Stimulated activated CD4-positive, alpha-beta T cell treated with anti-CD3 and anti-CD28 coated beads, Interleukin-4, amount 100 ng/mL, for 24 hours (primary cell): ENCODE measurements at places on chromosomes 11 and 22.

- no peak for DNase-seq
Measured at GRCh38 chr22:39515266-39516050, 4.9 kb upstream of the ATF4 start.

DNA sequence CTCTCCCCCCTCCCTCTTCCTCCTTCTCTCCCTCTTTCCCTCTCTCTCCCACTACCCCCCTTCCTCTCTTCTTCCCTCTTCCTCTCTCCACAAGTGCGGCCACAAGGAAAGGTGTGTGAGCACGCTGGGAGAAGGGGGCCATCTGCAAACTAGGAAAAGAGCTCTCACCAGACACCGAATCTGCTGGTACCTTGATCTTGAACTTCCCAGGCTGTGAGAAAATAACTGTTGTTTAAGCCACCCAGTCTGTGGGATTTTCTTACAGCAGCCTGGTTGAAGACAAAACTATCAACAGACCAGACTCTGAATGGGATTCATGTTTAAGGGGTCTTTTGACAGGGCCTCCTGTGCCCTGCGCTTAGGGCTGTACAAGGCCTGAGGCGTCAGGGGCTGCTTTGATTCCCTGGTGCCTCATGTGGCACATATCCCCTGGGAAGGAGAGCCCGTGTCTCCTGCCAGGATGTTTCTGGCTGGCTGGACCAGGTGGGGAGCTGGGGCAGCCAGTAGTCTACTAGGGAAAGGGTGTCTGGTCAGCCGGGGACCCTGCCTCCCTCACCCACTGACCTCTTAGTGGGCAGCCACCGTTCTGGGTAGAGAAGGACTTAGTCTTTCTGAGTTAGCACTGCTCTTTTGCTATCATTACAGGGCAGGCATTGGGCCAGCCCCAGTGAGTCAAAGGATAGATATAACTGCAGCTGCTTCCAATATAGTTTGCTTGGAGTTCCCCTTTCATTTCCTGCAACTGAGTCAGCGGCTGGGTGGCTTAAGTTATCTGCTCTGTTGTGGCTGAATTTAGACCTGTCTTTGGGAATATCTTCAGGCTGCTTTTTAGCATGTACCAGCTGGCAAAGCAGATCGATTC, 6.2 kb downstream of the PANX1 start:
- DNase-seq: peak; percentile 42

DNA sequence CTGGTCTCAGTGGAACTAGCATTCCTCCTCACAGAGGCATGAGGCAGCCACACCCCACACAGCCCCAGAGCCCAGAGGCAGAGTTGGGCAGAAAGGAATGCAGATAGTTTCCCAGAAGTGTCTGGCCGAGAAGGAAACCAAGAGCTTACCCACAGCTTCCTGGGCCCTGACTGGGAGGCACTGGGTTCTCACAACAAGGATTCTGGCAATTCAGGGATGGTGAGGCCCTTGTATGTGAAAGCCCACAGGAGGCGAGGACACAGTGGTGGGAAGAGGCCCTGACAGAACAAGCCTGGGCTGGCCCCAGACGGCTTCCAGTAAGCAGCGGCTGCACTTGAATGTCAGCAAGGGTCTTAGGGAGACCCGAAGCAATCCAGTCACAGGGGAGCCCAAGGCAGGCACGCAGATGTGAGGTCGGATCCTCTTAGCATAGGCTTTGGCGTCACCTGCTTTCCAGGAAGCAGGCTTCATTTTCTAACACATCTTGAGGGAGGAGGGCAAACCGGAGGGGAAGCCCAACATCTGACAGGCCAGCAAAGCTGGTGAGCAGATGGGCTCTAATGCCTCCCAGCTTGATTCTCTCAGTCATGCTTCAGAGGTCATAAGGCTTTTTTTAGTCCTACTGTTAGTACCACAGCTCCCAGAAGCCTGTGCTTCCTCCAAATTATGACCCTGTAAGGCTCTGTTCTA, 78.3 kb upstream of the AKIP1 start:
- DNase-seq: no peak

- DNase-seq: peak; percentile 32
Measured at GRCh38 chr11:35943713-35944502, at the start of gene LDLRAD3. TSS of gene LDLRAD3 (plus strand) at chr11:35944062. CDS start at chr11:35944099, 37 bp downstream.

GRCh38 chr11:93072229-93072914, 102.9 kb downstream of the MTNR1B start:
- DNase-seq: no peak

DNA sequence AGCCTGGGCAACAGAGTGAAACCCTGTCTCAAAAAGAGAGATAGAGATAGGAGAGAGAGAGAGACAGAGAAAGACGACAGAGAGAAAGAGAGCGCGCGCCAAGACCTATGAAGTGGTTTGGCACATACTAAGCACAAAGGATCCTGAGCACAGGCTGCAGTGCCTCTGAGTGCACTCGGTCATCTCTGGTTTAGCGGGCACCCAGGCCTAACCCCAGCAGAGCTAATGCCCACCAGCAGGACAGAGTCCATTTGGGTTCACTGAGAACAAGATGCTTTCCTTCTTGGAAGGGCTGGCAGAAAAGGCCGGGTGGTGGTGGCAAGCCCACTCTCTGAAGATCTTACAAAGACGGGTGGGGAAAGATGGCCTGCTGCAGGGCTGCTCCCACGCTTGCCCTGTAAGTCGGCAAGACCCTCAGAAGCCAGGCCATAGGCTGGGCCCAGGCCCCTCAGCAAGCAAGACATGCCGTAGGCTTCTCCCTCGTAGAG, 3.3 kb downstream of the SCARF2 start:
- no peak for DNase-seq

DNA sequence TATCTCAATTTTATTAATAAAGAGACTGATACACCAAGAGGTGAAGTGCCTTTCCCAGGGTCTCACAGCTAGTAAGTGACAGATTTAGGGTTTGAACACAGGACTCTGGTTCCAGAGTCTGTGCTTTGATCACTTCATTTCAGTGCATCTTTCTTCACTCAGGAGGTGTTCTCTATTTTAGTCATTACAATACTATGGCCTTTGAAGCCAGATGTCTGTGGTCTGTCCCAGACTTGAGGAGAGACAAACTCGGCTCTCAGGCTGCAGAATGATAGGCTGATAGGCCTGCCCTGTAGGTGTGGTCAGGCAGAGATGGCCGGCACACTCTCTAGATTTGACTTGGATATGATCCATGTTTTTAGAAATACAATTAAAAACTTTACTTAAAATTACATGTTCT, 478.5 kb upstream of the CCDC90B start:
- DNase-seq: no peak

GRCh38 chr22:23126165-23127054, 15.4 kb downstream of the RSPH14 start:
- DNase-seq: no peak

DNA sequence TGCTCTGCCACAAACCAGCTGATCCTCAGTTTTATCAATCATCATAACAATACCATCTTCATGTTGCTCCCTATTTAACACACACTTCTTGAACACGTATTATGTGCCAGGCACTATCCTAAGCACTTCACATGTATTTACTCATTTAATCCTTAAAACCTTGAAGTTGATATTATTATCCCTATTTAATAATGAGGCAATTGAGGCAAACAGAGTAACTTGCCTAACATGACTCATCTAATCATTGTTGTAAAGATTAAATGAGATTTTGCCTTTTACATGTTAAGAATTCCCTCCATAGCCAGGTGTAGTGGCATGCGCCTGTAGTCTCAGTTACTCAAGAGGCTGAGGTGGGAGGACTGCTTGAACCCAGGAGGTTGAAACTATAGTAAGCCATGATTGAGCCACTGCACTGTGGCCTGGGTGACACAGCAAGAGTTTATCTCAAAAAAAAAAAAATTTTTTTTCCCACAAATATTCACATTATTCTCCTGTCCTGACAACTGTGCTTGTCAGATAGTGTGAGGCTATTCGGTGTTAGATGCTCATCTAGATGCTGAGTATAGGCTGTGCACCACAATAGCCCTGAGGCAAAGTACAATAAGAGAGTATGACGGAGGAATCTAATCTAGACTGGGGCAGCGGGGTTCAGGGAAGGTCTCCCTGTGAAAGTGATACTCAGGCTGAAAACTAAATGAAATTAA, 13.4 kb downstream of the CKAP5 start:
- DNase-seq: no peak

DNA sequence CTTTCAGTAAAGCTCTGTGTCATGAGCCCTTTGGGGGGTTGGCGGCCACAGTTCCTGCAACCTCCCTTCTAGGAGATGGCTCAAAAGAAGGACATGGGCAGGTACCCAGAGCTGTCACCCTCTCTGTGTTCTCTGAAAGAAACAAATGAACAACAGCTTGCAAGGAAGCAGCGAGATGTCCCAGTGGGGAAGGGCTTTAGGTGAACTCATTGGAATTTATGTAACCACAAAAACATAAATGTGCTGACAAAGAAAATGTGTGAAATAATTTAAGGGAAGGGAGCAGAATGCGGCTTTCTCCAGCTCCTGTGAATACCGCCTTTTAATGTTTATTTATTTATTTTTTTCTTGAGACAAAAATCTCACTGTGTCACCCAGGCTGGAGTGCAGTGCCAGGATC, 3.3 kb downstream of the PARVG start:
- no peak for DNase-seq
